ENCODE measurements at places on chromosomes 12 and 14.

GRCh38 chr12:123231931-123232330 lies 1.0 kb downstream of the MPHOSPH9 start:
- DNase-seq: no peak

DNA sequence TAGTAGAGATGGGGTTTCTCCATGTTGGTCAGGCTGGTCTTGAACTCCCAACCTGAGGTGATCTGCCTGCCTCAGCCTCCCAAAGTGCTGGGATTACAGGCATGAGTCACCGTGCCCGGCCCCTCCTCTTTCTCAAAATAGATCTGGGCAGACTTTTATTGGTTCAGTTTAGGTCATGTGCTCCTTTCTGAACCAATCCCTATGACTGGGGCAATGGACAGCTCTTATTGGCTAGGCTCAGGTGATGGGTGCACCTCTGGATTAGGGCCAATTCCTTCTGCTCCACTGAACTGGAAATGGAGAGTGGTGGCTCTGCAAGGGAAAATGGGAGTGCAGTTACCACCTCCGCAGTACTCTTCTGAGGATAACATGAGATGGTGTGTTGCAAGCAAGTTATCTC lies 6.2 kb upstream of the ATP6V0A2 start:
- DNase-seq: no peak

DNA sequence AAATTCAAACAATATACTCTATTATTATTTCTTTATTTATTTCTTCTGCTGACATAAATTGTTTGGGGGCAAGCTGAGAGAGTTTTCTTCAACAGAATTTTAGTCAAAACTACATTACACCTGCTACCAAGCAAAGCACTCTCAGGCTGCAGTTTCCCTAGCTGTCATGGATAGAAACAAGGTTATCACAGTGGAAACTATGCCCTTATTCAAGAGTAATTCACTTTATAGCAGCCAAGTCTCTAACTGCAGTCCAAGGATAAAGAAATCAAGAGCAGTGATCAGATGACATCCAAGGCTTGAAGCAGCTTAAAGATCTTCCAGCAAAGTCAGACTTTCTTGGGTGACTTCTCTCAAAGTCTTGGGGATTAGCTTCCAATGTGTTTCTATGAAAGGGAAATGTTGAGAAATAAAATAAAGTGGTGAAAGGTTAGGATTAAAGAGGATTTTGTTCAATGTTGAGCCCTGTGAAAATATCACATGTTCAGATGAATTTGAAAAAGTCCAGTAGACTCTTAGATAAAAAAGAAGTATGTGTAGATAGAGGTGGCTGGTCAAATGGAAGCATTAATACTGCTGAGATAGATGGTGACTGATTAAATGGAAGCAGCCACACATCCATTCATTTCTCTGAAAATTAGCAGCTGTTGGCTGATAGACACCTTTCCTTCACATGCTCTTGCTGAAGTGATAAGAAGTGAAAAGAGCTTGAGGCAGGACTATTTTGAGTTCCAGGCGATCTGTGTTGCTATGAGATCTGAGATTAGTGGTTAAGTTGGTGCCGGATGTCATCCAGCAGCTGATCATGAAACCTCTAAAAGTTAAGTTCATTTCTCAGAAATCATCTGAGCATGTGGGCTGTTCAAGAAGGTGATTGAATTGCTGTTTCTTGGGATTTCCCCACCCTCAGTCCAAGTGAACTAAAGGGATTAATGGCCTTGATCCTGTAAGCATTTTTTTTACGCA lies 257.8 kb upstream of the BTG1 start:
- peak; percentile 74 for DNase-seq

DNA sequence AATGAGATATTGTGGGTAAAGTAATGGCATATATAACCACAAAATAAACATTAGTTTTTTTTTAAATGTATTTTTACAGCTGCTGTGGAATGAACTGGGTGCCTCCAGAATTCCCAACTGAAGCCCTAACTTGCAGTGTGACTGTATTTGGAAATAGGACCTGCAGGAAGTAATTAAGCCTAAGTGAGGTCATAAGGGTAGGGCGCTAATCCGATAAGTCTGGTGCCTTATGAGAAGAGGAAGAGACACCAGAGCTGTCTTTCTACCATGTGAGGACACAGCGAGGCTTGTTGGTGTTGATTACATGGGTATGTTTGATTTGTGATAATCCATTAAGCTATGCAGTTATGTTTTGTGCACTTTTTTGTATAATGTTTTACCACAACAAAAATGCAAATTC lies 136.8 kb downstream of the TPH2 start:
- DNase-seq: no peak

- DNase-seq: no peak
Observed at GRCh38 chr12:81450920-81451739, 308.0 kb downstream of the PPFIA2 start.

DNA sequence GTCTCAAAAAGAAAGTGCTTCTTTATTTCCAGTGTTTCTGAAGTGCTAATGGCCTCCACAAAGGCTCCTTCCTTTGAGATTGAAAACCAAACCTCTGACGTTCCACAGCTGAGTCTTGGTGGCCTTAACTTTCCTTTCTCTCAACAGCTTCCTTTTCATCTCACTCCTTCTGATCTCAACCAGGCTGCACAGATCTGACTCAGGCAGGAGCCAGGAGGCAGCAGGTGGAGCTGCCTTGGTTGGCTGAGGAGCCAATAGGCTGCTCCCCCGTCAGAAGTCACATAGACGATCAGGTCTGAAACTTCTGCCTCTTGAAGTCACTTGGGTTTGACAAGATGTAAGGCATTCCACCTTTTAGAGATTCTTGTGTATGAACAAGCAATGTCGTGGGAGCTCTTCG lies 9.1 kb upstream of the KCNA5 start:
- no peak for DNase-seq

DNA sequence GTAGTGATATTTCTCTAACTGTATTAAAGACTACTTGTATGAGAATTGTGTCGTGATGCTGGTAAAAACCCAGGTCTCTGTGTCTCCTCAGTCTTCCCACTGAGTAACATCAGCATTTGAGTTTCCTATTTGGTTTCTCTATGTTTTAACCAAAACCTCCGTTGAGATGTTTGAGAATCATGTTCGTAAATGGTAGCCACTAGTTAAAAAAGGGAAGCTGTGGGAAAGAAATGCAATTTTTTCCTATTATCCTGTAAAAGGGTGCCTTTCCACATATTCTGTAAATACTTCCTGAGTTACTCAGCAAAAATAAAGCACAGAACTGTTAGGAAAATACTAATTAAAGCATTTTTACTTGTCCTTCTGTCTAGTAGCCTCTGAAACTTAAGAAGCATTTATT lies 7.0 kb downstream of the CLEC1B start:
- no peak for DNase-seq

- no peak for DNase-seq
Observed at GRCh38 chr12:52929538-52929937, 19.4 kb upstream of the KRT18 start.

All from stimulated activated CD4-positive, alpha-beta T cell treated with anti-CD3 and anti-CD28 coated beads, Interleukin-4, amount 100 ng/mL, for 24 hours (primary cell).